Hypothalamus (tissue), 51 donors: ENCODE measurements at places on chromosomes 7 and 10.
A peak's percentile ranks its signal among the peaks of the same experiment; 100 is the strongest.

GRCh38 chr10:121617176-121617575, 18.9 kb upstream of the FGFR2 start:
- peak; percentile 29 for DNase-seq

GRCh38 chr7:157568770-157569584, 232.2 kb downstream of the DNAJB6 start:
- no peak for DNase-seq

DNA sequence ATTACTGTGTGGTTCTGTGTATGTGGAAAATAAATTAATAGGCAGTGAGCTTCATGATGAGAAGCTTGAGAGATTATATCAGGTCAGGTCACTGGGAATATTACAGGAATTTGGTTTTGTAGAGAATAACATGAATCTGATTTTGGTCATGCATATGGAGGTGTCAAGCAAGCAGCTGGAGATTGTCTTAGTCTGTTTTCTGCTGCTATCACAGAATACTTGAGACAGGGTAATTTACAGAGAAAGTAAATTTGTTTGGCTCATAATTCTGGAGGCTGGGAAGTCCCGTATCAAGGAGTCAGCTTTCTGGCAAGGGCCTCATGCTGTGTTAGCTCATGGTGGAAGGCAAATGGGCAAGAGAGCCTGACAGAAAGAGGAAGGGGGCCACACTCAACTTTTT, 120.7 kb upstream of the FAM3C start:
- no peak for DNase-seq

GRCh38 chr7:7237978-7238267, 55.6 kb downstream of the C1GALT1 start:
- DNase-seq: no peak

DNA sequence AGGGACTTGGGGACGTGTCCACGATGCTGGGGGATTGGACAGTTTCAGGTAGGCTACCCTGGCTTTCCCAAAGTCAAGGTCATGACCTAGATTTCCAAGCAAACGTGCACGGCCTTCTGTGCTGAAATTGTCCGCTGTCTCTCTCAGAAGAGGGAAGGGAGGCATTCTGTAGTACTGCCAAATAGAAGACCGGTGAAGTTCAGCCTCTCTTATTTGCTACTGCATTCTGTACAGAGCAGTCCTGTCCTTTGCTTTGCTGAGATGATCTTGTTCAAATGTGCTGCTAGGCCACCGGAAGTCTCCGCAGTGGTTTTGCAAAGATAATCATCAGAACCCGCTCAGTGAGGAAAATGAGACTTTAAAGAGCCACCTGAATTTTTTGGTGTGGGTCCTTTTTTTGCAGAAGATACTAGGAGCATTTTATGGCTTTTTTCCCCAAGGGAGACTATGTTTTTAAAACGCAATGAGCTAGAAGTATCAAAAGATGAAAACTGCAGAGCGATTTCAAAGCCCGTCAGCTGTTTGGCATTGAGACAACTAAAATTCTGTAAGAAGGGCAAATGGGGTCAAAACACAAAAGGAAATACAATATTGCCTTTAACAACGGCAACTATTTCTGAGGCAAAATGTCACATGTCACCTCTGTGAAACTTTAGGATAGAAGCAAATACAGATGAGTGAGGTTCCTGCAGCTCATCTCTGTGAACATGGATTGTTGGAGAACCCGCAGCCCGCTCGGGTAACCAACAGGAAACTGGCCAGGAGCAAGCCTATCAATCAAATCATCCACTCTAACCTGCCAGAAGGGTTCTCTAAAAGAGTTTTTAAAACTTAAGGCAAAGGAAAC, 1.3 kb upstream of the NMT2 start:
- DNase-seq: no peak

GRCh38 chr10:84179059-84179710, 5.6 kb downstream of the GPR15LG start:
- DNase-seq: no peak

DNA sequence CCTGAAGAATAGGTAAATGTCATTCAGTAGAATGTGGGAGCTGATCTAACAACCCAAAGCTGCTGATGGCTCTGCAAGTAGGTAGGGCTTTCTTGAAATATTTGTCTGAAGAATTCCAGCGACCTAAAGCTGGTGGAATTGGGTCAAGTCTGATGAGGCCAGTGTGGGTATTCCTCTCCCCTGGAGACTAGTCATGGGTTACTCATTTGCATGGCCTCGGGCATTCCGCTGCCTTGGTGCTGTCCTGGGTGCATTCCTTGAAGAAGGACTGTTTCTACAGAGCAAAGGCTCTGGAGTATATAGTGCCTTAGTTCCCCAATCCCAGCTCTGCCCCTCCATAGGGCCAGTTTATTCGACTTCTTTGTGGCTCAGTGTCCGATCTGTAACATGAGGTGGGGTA, 19.2 kb downstream of the PDK4 start:
- DNase-seq: no peak
